ENCODE measurements at places on chromosomes 3 and 15.

- DNase-seq = peak; percentile 23
Observed at GRCh38 chr3:17972476-17972875, 230.0 kb upstream of the TBC1D5 start.

DNA sequence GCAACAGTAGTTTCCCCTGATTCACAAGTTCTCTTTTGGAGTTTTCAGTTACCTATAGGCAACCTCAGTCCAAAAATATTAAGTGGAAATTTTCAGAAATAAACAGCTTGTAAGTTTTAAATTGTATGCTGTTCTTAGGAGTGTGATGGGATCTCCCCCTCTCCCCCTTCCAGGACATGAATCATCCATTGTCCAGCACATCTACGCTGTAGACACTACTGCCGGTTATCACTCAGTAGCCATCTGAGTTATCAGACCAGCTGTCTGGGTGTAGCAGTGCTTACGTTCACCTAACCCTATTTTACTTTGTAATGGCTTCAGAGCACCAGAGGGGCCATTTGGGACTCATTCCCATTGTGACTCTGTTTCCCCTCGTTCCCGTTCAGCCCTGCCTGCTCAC lies 96.7 kb upstream of the PLXNA1 start:
- DNase-seq = no peak

GRCh38 chr3:146476094-146476740 lies 6.9 kb upstream of the PLSCR2 start:
- no peak for DNase-seq

DNA sequence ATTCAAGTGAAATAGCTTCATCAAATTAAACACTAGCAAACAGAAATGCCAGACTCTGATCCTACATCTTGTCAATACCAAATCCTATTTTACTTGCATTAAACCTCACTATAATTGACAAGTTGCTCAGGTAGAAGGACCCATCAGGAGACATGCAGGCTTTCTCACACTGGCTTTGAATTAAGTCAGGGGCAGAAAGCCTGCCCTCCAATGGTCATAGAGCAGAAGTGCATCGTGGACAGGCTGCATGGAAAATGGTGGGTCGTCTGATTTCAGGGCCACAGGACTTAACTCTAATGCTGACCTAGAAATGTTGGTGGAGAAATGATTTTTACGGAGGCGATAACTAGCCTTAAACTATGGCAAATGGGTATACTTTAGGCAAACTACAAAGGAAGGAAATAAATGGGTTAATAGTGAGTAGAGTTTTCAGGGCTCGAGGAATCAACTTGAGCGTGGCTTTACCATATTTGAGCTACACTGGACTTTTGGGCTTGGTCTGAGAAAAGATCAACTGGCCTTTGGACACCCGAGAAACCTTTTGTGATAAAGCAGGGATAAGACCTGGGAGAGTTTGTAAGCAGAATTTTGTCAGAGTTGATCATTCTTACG lies 283.9 kb downstream of the GRM7 start:
- DNase-seq = no peak

GRCh38 chr3:96101006-96101560 lies 713.3 kb upstream of the EPHA6 start:
- no peak for DNase-seq
